NCI-H2029 treated with DMSO at 0.1 percent for 48 hours (cell line): ENCODE measurements at places on chromosomes 11 and 22.
A peak's percentile ranks its signal among the peaks of the same experiment; 100 is the strongest.

- no peak for DNase-seq
These were observed 64.7 kb upstream of the AMPD3 start for GRCh38 chr11:10390375-10390774.

DNA sequence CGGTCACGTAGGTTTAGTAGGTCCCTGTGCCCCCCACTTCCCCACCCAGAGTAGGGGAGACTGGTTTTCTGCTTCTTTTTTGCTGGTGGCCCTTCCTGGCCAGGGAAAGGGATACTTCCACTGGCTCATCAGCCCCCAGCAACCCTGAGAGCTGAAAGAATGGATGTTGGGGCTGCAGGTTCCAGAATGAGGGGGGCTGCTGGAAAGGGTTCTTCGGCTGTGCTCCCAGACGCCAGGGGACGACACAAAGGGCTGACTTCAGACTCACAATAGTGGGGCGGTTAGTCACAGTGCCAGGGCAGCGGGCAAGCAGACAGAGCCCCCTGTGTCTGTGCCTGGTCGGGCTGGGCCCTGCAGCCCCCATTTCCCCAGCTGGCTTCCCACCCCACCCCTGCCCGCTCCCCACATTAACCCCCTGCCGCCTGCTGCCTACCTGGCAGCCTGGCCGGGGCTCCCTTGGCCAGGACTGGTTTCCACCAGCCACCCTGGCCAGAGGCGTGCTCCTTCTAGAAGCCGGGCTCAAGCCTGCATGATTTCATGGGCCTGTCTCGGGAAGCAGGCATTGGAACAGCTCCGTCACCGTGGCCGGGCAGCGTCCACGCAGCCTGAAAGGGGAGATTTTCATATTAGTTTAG is 79.1 kb upstream of the WNT7B start:
- no peak for DNase-seq

DNA sequence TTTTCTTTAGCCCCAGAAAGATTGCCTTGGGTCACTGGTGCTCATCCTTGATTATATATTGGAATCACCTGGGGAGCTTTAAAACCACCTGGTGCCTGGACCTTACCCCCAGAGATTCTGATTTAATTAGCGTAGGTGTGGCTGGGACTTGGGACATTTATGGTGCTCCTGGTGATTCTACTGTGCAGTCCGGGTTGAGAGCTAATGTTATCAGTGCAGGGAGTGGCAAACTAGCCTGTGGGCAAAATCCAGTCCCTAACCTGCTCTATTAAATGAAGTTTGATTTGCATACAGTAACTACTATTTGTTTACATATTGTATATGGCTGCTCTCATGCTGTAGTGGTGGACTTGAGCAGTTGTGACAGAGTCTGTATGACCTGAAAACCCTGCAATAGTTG is 134.0 kb upstream of the SORL1-AS1 start:
- DNase-seq, result no peak

- DNase-seq, result no peak
These were observed 161.1 kb upstream of the CADM1 start for GRCh38 chr11:115665175-115665821.

DNA sequence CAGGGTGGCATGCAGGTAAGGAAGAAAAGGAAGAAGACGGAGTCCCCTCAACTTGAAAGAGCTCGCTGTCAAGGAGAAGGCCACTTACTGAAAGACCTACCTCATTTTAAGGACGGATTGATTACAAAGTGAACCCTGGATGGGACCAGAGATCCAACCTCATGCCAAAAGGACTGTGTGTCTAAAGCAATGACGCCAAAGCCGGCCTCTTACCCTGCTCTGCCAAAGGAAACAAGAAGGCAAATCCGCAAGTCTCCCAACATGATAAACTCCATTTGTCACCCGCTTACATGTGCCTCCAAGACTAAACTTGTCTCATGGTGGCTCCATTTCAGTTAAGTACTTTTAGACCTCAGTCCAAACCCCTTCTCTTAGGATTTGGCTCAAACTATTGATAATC is 148.7 kb upstream of the MTMR2 start:
- no peak for DNase-seq

- no peak for DNase-seq
These were observed 12.0 kb upstream of the LAYN start for GRCh38 chr11:111528557-111528956.

DNA sequence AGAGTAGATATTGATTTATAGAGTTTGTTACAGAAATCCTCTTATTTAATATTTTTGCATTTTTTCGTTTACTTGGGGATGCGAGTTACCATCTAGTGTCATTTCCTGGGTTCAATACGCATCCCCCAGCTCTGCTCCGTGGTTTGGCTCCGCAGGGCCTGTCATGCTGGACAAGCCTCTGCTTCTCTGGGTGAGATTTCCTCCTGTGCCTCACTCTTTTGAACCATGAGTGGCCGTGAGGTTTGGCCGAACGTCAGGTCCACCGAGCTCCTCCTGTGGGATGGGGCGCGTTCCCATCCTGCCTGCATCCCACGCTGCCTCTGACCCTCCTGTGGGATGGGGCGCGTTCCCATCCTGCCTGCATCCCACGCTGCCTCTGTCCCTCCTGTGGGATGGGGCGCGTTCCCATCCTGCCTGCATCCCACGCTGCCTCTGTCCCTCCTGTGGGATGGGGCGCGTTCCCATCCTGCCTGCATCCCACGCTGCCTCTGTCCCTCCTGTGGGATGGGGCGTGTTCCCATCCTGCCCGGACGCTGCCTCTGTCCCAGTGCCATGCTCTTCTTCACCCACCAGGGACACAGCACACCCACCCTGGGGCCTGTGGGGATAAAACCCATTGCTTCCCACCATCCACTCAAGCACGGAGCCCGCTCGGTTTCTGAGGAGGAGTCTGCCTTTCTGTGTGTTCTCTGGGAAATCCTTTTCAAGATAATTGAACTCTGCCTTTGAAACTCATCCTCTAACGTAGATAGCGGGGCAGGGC is 506.8 kb downstream of the BRD1 start:
- no peak for DNase-seq

- DNase-seq, result no peak
These were observed 125.7 kb downstream of the MRTFA start for GRCh38 chr22:40510631-40511364.

GRCh38 chr11:118343248-118343647 is 743 bp upstream of the CD3D start:
- no peak for DNase-seq

DNA sequence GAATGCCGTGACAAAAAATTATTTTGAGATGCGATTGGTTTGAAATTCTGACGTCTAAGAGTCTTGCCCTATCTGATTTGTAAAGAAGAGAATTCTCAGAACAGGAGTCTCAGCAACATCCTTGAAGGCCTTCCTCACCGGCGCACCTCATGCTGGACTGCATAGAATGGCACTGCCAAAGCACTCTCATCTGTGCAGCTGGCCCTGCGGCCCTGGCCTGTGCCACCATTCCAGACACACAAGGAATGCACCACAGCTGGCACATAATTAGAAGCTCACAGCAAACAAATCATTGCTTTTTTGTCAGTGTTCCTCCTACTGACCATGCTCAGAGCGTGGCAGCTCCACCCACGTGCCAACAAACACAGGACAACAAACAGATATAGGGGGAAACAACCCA is 166.0 kb downstream of the KIRREL3 start:
- no peak for DNase-seq

GRCh38 chr11:58286249-58286648 is 18.2 kb upstream of the OR10W1 start:
- peak; percentile 5 for DNase-seq

- DNase-seq, result no peak
These were observed 7.2 kb downstream of the MS4A15 start for GRCh38 chr11:60763692-60764369.

DNA sequence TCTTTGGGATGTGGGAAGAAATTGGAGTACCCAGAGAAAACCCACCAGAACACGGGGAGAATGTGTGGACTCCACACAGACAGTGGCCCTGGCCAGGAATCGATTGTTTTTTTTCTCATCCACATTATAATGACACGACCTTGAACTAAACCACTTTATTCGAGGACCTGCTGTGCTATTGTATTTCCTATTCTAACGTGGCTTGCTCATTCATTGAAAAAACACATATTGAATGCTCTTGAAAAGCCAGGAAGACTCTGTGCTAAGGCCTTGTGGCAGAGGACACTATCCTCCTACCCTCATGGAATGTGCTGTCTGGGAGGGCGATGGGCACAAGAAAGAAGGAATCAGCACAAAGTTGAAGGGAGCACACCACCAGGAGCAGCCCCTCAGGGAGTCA is 9.1 kb upstream of the SREBF2 start:
- no peak for DNase-seq

GRCh38 chr22:17199003-17199731 is 20.1 kb downstream of the ADA2 start:
- DNase-seq, result peak; percentile 67

DNA sequence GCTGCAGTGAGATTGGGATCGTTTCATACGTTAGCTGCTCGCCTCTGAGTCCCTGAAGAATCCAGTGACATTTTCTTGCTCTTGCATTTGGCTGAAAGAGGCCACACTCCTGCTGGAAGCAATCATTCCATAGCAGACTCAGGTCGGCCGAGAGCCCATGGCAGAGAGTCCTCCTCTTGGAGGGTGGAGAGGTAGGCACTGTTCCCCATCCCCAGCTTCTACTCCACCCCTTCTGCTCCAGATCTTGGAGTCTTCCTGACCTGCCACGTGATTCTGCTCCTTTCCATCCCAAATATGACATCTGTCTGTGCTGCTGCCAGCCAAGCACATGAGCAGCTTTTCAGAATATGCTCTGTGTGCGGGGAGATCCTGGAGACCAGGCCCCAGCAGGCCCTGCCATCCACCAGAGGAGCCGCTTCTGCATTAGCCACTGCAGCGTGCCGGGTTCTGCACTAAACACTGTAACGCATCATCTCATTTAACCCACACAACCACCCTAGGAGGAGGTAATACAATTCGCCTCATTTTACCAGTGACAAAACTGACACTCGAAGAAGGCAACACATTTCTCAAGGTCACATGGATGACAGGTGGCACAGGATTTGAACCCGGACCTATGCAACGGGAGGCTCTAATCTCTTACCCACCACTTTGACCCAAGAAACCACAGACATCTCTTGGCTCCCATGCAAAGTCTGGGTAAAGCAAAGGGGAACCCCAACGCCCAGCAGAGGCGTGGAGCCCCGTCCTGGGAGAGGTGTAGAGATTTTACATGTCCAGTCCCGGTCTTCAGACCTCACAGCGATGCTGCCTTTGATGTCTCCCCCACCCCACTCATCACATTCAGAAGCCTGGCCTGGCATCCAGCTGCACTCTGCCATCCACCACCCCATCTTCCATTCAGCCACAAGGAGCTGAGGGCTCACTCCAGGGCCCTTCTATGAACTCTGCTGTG is 78.8 kb downstream of the FEZ1 start:
- no peak for DNase-seq

DNA sequence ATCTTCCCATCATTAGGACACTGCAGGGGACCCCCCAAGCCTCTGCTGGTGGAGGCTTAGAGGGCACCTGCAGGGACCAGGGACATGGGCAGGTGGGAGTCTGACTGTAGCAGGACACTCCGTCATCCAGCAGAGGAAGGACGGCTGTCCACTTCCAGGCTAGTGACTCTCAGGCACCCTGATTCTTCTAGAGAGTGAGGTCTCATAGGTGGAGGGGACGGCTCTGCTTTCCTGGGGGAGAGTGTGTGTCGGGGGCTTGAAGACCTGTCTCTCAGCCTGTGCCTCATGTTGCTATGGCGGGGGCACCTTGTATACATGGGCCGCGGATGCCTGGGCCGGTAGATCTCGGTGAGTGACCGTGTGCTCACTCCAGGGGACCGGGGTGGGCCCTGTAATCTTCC is 1116.6 kb downstream of the BRD1 start:
- DNase-seq, result no peak

DNA sequence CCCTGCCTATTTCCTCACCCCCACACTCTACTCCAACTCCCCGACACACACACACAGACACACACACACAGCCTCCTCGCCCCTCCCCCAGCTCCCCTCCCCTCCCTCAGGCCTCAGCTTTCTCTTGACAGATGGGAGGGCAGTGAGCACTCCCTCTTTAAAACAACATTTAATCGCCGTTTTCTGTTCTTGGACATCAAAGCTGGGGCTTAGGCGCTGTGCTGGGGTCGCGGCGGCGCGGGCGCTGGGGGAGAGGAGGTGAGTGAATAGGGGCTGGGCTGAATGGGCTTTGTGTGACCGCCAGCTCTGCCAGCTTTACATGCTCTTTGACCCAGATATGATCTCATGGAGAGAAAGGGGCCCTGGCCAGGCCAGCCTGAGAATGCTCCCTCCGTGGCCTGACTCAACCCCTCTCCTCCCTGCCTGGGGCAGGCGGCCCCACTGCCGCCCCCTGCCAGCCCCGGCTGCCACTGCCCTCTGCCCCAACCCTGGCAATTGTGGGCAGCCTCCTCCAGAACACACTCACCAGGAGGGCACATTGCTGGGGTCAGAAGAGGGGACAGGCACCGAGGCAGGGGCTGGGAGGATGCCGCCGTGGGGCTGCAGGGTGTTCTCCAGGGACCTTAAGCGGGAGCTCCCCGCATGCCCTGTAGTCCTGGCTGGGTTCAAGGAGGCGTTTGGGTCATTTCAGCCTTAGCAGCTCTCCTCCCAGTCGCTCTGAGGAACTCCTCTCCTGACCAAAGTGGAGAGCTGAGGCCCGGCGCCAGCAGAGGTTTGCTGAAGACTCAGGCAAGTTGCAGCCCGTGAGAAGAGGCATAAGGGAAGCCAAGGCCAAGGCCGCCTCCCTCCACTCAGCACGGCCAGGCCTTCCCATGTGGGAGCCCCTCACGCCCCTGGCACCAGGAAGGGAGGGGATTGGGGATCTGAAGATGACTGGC is 38.3 kb upstream of the NNMT start:
- no peak for DNase-seq

- peak; percentile 78 for DNase-seq
These were observed 6.8 kb downstream of the NAA40 start for GRCh38 chr11:63945477-63946163.

DNA sequence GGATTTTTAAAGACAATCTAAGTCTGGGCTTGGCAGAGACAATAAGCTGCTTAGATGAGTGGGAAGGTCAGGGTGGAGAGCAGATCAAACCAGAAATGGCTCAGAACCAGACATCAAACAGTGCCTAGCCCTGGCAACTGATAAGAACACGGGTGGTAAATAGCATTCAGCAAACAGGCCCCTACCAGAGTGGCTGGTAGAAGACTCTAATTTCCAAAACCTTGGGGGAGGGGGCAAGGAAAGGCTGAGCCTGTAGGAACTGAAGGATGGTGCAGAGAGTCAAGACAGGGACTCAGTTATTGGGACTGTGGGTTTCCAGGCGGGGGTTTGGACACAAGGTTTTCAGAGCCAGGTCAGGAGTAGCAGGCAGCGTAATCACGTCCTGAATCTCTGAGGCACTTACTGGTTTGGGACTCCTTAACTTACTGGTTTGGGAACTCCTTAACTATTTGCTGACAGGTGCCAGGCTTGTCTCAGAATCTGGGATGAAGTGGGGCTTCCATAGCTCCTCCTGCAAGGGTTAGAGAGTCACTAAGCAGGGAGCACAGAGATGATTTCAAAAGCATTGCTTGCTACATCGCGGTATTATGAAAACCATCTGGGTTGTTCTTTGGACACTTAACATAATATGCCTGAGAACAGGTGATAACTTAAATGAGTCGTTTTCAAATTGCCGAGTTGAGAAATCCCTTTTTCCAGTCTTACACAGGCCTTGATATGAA is 5.7 kb upstream of the ABTB2 start:
- no peak for DNase-seq
